CD4-positive, alpha-beta T cell (primary cell): ENCODE measurements at places on chromosomes 2 and 18.

- no peak for DNase-seq
Measured at GRCh38 chr2:203501873-203502272, 33.2 kb downstream of the RAPH1 start.

DNA sequence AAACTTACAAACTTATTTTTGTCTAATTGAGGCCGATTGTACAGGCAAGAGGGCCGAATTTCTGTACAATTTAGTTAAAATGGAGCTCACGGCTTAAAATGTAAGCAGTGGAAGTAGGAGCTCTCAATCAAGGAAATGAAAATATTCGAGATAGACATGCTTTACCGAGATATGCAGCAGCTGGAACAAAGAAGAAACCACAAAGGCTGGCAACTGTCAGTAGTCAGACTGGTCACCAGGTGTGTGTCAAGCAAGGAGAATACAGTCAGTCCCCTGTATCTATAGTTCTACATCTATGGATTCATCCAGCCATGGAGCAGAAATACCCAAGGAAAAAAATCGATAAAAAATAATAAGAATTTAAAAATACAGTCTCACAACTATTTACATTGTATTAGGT lies 122.6 kb downstream of the WDSUB1 start:
- DNase-seq = no peak

GRCh38 chr18:8121101-8121500 lies 488.1 kb upstream of the RAB12 start:
- no peak for DNase-seq

DNA sequence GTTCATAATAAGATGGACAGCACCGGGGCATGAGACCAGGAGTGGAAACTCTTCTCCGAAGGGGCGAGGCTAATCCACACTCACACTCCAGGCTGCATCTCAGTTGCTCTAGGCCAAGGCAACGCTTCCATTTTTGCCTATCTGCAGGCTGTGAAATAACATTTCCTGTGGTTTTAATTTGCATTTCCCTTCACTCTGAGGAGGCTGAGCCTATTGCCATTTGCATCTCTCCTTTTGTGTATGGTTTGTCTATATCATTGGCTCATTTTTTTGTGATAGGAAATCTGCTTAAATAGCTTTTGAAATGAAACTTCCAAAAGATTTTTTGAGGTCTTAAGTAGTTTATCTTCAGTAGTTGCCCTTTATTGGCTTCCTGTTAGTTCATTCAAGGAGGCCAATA lies 57.6 kb downstream of the TPGS2 start:
- DNase-seq = no peak

DNA sequence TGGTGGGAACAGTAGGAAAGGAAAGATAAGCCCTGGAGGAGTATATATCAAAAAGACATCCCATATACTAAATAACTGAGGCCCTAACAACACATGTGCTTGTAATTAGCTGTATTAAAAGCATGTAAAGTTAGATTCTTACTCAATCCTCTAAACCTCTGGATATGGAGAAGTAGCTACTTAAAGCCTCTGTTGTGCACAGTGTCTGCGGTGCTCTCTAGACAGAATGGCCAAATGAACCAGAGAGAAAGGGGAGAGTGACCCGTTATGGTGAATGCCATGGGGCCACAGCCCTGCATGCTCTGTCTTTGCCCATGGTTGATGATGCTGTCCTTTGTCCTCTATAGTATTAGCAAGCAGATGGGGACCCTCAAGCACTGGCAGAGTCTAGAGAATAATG lies 104.4 kb upstream of the SLC8A1 start:
- no peak for DNase-seq

GRCh38 chr2:108613261-108614042 lies 79.2 kb downstream of the LIMS1 start:
- DNase-seq = no peak

GRCh38 chr2:176158186-176158591 lies 1.1 kb downstream of the HOXD3 start:
- no peak for DNase-seq

DNA sequence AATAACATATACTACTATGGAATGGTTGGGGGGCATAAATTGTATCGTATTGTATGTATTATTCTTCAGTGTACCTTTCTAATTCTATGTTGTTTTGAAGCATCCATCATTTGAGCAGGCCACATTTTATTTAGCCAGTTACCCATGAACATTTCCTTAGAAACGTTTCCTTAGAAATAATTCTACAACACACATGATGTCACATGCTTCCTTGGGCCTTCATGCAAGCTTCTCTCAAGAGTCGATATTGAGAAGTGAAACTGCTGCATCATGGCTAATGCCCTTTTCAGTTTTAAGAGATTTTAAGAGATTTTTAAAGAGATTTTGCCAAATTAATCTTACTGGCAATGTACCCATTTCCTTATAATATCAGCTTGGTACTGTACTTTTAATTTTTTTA lies 63.9 kb downstream of the ALPK2 start:
- no peak for DNase-seq

DNA sequence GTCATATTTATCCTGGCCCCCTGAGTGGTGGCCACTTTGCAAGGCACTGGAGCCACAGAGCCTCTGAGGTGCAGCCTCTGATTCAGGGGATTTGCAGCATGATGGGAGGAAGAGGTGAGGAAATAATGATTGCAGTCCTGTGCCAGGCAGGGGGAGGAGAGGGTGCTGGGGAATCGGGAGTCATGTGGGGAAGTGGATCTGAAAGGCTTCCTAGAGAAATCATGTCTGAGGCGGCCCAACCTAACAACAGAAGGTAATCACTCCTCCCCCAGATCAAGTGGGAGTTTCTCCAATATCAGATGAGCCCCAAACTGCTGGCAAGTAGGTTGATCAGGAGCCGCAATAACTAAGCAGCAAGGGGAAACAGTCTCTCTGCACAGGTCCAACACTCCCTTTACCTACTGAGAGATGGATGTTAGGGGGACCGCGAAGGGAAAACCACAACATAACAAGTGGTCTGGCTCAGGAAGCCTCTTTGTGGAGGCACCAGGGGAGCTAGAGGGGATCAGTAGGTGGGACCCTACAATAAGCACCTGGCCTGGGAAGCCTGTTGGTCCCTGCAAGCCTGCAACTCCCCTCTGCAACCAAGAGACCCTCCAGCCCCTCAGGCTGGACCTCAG lies 71.8 kb upstream of the NPAS2 start:
- DNase-seq = no peak

GRCh38 chr2:134295441-134295840 lies 41.6 kb downstream of the MGAT5 start:
- DNase-seq = no peak

DNA sequence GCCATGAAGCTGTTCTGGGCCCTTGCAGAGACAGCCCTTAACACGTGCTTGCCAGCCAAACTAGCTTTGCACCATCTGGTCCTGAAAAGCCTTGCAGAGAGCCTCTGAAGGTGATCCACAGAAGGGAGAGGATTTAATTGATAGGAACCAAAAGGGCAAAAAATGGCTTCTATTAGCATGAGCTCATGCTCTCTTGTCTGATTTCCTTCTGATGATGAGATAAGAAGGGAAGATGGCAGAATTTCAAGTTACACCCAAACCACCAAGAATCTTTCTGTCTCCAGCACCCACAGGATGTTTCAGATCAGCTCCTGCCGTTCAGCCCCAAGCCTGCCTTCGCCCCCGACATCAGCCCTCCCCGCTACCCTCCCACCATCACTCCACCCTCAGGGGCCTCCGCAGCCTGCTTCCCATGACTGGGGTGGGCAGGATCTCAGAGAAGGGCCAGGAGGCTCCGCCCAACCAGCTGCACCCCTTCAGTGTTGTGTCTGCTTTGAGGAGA lies 23.4 kb upstream of the GLI2 start:
- DNase-seq = no peak

- DNase-seq = no peak
Measured at GRCh38 chr18:75240433-75240832, 29.8 kb downstream of the TSHZ1 start.

DNA sequence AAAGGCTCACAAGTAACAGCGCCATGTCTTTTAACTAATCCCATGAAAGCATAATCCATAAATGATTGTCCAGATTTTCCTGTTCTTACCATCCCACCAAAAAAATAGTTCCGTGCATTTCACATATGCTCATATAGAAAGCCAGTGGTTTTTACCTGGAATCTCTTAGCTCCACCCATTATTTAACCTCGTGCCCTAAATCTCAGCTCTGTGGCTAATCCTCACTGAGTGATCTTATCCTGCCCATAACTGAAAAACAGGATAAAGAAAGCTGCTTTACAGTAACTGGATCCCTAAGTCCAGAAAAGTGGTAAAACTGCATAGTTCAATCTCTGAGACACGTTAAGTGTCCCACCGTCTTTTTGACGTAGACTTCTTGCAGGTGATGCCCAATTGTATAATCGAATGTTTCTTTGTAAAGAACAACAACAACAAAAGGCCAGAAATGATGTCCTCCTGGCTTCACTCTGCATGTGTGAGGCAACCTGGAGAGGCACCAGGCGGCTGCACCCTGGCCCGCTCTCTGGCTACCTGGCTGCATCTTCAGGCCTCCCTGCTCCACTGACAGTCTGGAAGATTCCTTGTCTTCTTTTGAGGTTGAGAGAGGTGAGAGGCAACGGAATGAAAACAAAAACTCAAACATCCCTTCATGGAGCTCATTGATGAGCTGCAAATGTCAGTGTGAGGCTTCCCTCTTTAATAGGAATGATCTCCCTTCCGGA lies 38.6 kb downstream of the FEZ2 start:
- DNase-seq = no peak

- DNase-seq = no peak
Measured at GRCh38 chr2:96546321-96546720, 9.8 kb downstream of the ARID5A start.

GRCh38 chr2:223047260-223047761 lies 4.7 kb upstream of the KCNE4 start:
- DNase-seq = no peak

- no peak for DNase-seq
Measured at GRCh38 chr2:28150236-28150915, 242.3 kb upstream of the FOSL2 start.

GRCh38 chr18:37328946-37329719 lies 236.5 kb downstream of the CELF4 start:
- no peak for DNase-seq

- DNase-seq = no peak
Measured at GRCh38 chr18:22542406-22542835, 124.7 kb upstream of the CTAGE1 start.
